ENCODE measurements at places on chromosomes 7 and 10.
A peak's percentile ranks its signal among the peaks of the same experiment; 100 is the strongest.

DNA sequence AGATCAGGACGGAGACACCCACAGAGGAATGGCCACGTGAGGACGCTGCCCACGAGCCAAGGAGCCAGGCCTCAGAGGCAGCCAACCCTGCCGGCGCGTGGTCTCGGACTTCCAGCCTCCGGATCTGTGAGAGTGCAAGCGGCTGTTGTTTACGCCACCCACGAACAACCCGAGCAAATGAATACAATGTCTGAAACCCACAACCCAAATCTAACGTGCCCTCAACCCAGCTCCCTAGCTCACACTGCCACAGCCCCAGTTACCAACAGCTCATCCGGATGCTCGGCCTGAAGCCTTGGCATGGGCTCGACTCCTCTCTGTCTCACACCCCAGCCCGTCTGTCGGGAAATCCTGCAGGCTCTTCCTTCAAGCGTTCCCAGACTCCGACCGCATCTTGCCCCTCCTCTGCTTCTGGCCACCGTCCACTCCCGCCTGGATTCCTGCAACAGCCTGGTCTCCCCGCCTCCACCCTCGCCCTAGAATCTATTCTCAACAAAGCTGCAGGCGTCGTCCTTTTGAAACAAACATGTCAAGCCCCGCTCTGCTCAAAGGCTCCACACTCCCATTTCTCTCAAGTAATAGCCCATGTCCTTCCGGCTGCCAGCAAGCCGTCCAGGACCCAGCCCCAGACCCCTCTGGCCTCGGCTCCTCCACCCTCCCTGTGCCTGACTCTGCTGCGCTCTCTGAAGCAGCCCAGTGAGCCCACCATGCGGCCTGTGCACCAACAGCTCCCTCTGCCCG, 35.3 kb downstream of the STK32C start:
- DNase-seq, result no peak

DNA sequence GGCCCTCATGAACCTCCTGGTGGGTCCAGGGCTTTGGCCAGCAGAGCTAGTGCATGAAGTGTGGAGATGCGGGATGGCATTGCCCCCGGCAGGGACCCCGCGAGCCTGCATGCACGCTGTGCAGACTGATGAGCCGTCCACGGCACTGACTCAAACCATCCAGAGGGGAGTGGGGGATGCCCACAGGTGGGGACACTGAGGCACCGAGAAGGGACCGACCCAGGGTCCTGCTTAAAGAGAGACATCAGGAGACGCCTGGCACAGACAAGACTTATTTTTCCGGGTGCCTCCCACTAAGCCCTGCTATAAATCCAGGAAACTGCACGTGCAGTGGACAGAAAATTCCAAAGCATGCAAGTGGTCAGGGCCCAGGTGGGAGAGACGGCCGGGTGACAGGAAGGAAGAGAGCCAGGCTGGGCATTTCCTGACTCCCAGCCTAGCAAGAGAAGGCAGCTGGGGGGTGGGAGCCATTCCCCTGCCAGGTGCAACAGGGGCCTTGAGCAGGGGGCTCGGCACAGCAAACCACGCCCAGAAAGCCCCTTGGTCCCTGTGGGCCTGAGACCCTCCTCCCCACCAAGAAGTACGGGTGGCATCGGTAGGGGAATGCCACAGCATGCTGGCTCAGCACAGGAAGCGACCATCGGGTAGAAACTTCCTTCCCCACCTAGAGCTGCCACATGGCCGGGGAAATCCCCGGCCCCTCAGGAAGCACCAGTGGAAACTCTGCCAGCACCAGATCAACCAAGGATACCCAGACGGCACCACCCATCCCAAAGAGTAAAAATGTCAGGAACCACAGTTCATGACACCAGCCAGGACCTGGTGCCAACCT, 91.5 kb downstream of the FOXL3 start:
- DNase-seq, result no peak

DNA sequence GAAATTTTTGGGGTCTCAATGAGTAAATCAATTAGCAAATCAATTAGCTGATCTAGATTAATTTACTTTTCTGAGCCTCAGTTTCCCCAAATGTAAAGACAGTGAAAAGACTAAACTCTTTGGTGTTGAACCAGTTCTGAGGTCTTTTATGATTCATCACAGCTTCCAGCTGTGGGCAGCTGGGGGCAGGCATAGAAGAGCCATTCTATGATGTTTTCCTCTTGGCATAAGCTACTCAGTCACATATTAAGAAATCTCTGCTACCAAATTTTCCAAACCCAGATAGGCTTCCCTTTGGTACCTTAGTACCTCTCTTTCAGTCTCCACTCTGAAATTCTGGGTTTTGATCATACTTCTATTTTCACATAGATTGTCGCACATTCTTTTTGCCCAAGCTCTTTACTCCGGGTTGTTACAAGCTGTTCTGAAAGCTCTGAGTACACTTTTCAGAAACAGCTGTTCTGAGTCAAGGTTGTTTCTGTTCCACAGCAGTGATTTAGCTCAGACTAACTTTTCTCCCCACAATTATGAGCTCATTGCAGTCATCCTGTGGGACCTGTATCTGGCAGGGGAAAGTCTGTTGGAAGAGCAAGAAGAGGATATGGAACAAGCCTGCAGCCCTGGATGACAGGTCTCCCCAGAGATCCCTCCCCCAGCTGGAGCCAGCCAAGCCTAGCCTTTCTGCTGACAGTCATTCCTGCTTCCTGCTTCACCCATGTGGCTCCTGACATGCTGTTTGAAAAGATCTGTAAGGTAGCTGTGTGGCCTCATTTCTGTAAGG, 599.6 kb upstream of the GHITM start:
- DNase-seq, result peak; percentile 6

DNA sequence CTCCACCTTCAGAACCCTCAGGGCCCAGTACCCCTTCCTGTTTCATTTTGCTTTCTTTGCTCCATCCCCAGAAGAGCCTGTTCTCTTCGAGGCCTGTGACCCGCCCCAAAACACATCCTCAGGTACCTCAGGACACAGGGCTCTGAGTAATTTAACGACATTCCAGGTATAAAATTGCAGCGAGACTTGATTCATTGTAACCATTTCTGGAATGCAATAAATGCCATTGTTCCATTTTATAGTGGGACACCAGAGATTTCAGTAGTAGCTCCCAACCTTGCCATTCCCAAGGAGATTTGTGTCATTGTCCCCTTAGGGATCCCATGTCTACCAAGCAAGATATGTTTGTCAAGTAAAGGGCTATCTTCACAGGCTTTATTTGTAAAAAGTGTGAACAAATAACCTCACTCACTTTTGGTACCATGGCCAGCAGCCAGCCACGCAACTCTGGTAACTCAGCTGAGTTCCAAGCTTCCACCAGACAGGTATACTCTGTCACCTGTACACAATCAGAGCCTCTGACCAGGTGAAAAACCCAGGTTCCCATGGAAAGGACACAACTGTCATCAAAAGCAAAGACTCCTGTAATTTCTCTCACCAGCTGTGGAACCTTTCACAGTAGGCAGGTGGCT, 441.3 kb downstream of the PLXNA4 start:
- no peak for DNase-seq

GRCh38 chr10:46323176-46323575, 36.4 kb downstream of the ANTXRL start:
- DNase-seq, result no peak

DNA sequence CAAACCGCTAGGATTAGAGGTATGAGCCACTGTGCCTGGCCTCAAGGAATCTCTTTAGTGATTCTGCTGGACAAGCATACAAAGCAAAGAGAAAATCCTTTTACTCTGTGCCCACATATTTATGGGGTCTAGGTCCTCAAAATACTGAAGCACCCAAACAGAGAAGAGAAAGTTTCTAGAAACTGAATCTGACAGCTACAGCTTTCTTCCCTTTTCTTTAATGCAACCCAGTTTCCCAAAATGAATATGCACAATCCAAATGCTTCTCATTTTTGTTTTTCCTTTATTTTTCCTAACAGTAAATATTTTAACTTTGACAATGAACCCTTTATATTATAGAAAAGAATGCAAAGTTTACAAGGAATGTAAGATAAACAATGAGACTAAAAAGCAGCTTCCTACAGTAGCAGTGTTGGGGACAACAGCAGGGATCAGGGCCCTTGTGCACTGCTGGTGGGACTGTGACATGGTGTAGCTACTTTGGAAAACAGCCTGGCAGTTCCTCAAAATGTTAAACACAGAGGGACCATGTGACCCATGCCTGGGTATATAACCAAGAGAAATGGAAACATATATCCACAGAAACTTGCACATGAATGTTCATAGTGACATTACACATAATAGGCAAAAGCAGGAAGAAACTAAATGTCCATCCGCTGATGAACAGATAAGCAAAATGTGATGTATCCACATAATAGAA, 325.2 kb downstream of the PRPF18 start:
- DNase-seq, result no peak

- no peak for DNase-seq
These were observed 1034.7 kb downstream of the TYW1 start for GRCh38 chr7:68031180-68031943.

- no peak for DNase-seq
These were observed 102.0 kb upstream of the FAM20C start for GRCh38 chr7:90111-91063.

GRCh38 chr7:40197527-40197926, 62.7 kb downstream of the SUGCT start:
- DNase-seq, result no peak

DNA sequence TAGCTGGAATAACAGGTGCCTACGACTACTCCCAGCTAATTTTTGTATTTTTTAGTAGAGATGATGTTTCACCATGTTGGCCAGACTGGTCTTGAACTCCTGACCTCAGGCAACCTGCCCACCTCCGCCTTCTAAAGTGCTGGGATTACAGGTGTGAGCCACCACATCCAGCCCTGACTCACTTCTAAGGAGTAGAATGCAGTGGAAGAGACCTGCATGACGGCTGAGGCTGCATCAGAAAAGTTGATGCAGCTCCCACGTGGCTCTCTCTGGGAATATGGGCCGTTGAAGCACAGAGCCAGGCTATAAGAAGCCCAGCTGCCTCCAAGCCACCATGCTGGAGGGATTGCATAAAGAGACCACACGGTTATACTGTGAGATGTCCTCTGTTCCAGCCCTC, 21.6 kb upstream of the ASL start:
- DNase-seq, result no peak

DNA sequence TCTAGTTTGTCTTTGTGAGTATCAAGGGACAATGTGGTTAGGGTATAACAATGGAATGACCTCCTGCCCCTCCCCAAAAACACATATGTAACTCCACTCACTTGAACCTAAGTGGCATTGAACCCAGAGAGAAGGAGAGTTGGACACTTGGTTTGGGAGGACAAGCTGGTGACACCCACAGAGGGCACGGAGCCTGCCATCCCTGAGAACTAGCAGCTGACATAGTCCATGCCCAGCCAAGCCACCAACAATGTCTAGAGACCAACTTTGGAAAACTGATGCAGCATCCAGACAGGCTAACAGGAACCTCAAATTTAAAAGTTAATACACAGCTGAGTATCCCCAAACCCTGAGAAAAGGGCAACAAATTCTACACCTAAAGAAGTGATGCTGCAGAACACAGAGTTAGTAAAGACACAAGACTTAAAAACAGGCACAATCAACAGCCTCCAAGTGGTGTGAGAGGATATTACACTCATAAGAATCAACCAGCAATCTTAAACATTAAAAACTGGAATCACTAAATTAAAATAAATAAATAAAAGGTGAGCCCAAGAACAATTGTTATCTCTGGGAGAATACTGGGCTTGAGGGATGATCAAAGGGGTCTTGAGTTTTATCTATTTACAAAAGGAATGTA, 27.2 kb downstream of the NUDCD3 start:
- DNase-seq, result no peak

GRCh38 chr7:107643938-107644308, 16.7 kb upstream of the SLC26A4 start:
- DNase-seq, result no peak

- no peak for DNase-seq
These were observed at the start of gene PLAC9 for GRCh38 chr10:80132299-80133139. TSS of gene PLAC9 (plus strand) at chr10:80132730. CDS start at chr10:80132763, 33 bp downstream.

DNA sequence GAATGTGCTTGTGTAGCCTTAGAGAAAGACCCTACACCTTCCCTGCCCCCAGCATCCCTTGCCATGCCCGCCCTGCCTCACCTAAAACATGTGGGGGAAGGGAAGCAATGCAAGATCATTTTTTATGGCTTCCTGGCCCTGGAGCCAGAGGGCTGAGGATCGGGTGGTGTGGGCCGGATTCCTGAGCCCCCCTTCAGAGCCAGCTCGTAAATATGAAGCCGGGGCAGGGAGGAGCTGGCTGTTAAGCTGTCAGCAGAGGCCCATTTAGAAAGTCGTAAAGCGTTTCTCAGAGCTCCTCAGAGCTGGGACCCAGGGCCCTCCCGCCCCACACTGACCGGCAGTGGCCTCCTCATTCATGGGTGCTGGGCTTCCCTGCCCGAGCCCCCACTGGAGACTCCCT, 23.9 kb downstream of the UNC5B start:
- no peak for DNase-seq

GRCh38 chr10:71432101-71432905, 35.6 kb downstream of the CDH23 start:
- no peak for DNase-seq

GRCh38 chr10:71079761-71080380, 132.5 kb upstream of the UNC5B start:
- DNase-seq, result no peak

DNA sequence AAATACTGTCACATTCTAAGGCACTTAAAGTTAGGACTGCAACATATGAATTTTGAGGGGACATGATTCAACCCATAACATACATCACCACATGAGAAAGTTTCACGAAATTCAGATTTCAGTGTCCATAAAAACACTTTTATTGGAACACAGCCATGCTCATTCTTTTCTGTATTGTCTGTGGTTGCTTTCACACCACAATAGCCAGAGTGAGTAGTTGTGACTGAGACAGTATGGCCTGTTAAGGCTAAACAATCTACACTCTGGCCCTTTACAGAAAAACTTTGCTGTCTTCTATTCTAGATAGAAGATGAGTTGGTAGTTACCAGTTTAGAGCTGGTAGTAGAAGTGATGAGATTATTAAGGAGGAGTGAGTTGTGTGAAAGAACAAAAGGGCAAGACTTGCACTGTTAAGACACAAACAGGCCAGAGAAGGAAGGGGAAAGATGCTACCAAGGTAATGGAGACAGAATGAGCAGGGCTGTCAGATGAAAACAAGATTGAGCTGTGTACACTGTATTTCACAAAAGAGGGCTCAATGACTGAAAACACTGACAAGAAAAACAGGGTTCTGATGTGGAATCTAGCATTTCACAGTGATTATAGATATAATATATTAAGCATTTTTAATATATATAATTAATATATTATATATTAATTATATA, 108.6 kb downstream of the PPP1R3A start:
- DNase-seq, result no peak

- DNase-seq, result no peak
These were observed 7.7 kb upstream of the BET1 start for GRCh38 chr7:94011714-94012353.

DNA sequence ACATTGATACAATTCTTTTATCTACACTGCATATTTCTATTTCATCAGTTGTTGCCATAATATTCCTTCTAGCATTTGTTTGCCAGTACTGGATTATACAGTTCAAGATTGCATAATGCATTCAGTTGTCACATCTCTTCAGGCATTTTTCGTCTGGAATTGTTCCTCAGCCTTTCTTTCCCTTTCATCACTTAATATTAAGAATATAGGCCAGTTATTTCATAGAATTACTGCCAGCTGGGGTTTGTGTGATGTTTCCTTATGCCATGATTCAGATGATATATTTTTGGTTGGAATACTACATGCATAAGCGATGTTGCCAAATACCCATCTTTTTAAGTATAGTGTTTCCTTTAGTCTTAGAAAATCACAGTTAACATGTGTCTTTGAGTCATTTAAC, 20.8 kb downstream of the KIFBP start:
- no peak for DNase-seq
